ENCODE measurements at places on chromosomes 16 and 17.

DNA sequence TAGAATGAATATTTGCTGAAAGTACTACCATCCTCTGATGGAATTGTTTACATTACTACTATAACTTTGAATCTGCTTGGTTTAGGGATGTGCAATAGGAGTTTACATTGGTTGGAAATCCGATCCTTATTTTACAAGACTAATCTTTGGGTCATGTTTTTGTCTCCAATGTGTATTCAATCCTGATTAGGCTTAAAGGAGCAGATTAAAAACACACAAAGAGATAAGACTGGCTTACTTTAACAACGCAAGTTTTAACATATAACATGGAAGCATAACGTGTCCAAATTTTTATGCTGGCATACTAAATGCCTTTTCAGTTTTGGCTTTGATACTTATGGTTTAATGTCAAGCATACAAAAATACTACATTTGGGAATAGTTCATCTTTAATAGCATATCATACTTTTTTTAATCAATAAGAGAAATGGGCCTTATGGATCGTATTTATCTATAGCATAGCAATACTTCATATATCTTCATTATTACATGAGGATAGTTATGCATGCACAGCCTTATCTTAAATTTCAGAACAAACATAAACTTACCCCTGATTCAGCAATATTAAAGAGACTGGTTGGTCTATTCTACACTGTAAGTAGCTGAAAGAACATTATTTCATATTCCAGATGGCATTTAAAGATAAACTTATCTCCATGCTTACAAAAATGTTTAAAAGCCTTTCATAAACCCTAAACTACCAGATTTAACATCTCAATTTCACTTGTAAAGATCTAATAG lies 69.9 kb upstream of the NACA2 start:
- no peak for DNase-seq

GRCh38 chr17:28746611-28747050 lies 2.8 kb downstream of the TRAF4 start:
- no peak for DNase-seq

DNA sequence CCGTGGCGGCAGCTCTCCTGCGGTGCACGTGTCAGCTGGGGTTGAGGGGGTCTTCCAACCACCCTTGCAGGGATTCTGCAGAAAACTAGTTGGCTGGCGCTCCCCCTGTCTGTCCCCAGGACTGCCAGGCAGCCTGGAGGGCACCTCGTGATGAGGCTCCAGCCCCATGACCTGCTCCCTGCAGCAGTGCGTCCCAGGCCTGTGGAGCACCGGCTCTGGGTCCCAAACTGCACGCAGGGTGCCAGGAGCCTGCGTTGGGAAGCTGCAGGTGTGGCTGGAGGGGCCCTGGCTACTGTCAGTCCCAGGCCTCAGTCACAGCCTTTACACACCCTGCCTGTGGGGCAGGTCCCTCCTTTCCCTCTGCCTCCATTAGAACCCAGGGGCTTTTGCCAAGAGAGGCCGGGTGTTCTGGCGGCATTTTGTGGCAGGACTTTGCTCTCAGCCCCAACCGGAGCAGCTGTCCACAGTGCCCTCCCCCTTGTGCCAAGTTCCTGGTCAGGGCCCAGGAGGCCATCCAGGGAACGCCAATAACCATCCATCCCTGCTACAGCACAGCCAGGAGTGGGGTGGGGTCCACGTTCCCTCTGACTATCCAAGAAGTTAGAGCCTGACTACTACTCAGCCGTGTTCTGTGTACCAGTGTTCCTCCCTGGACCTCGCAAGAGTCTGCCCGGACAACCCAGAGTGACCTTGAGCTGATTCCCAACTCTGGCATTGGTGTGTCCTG lies 9.2 kb downstream of the CHMP6 start:
- DNase-seq: no peak

GRCh38 chr17:66322764-66323163 lies 20.4 kb downstream of the PRKCA start:
- DNase-seq: no peak

GRCh38 chr17:50311112-50311460 lies 34.8 kb upstream of the XYLT2 start:
- DNase-seq: no peak

DNA sequence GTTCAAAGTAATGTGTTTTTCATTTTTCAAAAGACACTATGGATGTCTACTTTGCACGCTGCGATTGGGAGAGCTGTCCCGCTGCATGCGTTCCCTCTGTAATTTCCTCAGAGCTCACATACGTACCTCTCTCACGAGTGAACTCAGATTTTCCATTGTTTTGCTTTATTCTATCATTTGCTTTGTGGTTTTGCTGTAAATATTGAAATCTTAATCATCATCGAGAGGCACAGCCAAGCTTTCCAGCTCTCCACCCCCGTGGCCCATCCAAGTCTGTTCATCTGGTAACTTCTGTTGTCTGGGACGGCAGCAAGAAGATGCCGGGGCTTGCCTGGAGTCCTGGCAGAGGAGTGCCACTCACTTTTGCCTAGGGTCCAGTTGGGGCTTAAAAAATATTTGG lies 21.1 kb downstream of the TMC6 start:
- peak; percentile 43 for DNase-seq

- DNase-seq: no peak
These were observed 13.2 kb downstream of the DYNLRB2 start for GRCh38 chr16:80554033-80554432.

DNA sequence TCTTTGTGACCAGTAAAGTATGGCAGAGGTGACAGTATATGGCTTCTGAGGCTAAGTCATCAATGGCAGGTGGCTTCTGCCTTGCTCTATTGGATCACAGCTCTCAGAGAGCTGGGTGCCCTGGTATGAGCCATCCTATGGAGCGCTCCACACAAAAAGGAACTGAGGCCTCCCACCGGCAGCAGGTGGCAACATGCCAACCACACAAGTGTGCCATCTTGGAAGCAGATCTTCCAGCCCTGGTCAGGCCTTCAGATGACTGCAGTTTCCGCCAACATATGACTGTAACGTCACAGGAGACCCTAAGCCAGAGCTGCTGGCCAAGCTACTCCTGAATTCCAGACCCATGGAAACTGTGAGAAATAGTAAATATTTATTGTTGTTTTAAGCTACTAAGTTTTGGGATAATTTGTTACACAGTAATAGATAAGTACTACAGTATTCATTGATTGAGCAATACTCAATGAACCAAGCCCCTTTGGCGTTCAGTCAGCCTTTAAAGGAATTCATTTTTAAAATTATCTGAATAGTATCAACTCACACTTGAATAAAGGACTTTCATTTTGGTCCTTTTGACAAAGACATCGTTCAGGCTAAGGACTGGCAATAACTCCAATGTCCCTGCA lies 69.4 kb upstream of the LHX1 start:
- no peak for DNase-seq

- DNase-seq: no peak
These were observed 21.2 kb downstream of the CALB2 start for GRCh38 chr16:71379711-71380110.

GRCh38 chr17:45784741-45785479 lies 790 bp downstream of the CRHR1 start:
- DNase-seq: peak; percentile 56

DNA sequence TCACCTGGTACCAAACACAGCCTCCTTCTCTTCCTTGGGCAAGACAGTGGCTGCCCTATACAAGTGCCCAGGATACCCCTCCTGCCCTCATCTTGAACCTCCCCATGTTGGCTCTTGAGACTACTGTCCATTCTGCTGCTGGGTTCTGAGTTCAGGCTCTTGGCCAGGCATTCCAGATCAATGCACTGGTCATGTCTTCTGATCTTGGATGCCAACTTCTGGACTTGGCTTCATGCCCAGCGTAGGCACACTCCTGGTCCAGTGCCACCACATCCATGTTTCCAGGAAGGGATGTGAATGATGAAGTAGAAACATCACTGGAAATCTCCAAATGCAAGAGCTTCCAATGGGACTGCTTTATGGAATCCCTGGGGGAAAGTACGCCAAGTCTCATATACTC lies 51.5 kb downstream of the DYNLRB2 start:
- no peak for DNase-seq

GRCh38 chr17:77425791-77426641 lies 285.2 kb downstream of the SEC14L1 start:
- DNase-seq: no peak

- DNase-seq: no peak
These were observed 163.7 kb upstream of the CHMP6 start for GRCh38 chr17:80827646-80828643.

GRCh38 chr17:49670002-49670401 lies 7.9 kb downstream of the SPOP start:
- no peak for DNase-seq

DNA sequence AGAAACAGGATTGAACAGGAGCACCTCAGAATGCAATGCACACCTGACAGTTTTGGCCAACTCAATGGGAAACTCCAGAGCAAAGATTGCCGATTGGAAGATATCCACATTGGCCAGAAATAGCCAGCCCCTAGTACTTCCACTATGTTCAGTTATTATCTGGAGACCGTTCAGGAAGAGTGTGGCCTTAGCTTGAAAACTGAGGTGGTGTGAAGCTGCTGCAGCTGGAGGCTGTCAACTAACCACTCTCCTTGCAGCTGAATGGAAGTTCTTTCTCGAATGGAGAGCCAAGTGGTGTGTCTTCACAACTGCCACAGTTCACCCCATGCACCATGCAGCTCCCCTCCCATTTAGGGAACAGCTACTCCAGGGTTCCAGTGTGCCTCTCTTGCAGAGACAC lies 61.9 kb upstream of the DHX40 start:
- DNase-seq: no peak

DNA sequence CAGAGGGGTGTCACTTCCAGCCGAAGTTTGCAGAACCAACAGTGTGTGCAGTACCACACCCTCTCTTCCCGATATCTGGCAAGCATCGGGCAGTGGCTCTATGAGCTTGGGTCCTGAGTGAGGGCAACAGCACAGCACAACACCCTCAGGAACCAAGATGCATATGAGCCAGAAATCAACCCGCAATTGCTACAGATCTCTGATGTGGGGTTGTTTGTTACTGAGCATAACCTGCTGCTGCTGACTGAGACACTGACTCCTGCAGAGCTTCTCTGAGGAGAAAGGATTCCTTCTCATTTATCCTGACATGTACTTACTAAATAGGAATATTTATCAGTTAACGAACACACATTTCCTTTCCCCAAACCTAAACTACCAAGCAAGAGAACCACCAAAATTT lies 218.3 kb downstream of the RBFOX3 start:
- DNase-seq: no peak

DNA sequence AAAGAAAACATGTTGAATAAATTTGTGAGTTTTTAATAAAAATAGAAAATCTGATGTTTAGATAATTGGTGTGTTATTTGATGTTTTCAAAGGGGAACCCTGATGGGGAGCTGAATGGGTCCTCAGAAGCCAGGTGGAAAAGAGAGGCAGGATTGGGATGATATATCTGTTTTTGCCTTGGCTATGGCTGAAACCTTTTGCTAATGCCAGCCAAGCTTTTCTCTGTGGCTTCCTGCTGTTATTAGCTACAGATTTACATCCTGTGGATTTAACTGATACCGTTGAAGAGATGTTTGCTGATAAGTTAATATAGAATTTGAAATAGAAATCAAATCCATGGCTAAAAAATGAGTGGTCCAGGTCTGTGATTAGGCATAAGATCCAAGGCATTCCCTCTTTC lies 4.2 kb upstream of the AATF start:
- no peak for DNase-seq

GRCh38 chr16:9134306-9134705 lies 42.9 kb downstream of the HAPSTR1 start:
- no peak for DNase-seq

GRCh38 chr16:47448830-47449575 lies 11.9 kb downstream of the ITFG1 start:
- DNase-seq: no peak

GRCh38 chr16:34802848-34803599 lies 1343.6 kb downstream of the TP53TG3F start:
- DNase-seq: no peak

DNA sequence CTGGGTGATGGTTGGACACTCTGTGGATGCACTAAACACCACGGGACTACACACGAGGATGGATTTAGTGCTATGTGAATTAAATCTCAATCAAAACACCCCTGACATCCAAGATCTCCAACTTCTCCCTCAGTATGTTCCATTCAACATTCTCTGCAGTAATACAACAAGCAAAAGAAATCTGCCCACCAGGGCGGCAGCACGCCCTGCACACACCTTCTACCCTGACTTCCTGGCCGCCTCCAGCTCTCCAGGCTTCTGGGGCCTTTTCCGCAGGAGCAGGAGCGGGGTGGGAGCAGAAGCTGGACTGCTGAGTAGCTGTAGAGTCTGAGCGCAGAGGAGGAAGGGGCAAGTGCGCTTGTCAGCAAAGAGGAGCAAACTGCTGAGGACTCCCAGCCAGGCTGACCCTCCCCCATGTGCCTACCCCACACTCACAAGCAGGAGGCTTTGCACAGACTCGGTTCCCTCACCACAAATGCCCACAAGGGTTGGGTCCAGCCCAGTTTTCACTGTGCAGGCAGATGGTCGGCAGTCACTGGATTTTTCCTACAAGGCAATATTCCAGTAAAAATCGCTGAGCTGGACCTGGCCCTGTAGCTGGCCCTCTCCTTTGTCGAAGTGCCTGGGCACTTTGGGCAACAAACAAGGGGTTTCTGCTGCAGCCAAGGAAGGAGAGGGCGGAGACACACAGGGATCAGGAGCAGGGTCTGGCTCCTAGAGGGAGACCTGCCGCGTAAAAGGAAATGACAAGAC lies 22.8 kb downstream of the ZDHHC7 start:
- DNase-seq: no peak

GRCh38 chr16:67456391-67457081 lies 24.4 kb downstream of the ATP6V0D1 start:
- DNase-seq: peak; percentile 13

DNA sequence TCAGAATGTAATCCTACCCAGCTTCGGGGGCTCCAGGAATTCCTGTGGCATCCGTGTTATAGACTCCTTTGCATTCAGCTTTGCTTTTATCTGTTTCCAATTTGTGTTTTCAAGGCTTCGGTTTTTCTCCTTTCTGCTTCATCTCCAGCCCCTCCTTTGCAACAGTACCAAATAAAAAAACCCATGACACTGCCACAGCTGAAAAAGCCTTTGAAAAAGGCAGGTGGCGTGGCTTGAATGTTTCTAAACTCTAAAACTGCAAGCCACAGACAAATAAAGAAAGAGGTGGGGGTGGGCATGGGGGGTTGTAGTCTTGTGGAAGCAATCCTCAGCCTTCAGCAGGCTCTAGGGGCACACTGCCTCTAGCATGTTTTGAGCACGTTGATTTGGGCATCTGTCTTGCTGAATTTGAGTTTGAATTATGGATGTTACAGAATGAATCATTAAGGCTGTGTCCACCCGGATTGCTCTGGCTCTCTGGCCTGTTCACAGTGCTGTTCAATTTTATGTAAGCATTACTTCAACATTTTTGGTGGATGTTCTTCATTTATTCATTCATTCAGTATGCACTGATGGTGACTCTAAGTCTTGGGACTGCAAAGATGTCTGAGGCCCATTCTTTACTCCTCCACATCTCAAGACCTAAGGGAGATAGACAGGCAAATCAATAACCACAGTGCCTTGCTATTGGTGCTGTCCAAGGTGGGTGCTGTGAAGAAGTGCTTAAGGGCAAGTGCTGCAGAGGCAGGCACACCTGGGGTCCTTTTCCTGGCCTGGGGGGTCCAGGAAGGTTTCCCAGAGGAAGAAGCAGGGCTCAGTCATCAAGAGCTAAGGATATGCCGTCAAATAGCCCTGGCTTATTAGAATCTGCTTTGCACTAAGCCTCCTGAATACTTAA lies 77.4 kb downstream of the CDH13 start:
- DNase-seq: no peak
